CD4-positive, alpha-beta memory T cell (primary cell): ENCODE measurements at places on chromosomes 5 and 9.

- DNase-seq = no peak
Measured at GRCh38 chr9:131187957-131188356, 62.6 kb downstream of the NUP214 start.

DNA sequence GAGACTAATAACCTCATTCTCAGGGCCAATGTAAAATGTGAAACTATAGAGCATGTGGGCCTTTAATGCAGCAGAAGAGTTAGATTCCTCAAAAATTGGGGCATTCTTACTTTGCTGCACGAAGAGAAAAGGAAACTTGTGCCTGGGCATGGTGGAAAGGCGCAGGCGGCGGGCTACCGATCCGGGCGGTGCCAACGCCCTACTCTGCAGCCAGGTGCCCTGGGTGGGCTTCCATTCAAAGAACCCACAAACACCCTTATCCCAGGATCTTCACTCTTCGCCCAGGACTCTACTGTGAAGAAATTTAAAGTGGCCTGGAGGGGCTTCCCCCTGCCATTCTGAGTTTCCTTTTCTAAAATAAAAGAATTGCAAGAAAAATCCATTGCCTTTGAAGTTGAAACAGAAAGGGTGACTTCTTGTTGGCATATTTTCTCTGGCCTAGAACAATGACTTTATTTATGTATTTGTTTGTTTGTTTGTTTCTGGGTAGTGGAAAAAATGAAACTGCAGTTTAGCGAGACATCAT lies 124.9 kb downstream of the TMEM161B start:
- DNase-seq = no peak

GRCh38 chr5:1292139-1292538 lies 2.7 kb downstream of the TERT start:
- no peak for DNase-seq

DNA sequence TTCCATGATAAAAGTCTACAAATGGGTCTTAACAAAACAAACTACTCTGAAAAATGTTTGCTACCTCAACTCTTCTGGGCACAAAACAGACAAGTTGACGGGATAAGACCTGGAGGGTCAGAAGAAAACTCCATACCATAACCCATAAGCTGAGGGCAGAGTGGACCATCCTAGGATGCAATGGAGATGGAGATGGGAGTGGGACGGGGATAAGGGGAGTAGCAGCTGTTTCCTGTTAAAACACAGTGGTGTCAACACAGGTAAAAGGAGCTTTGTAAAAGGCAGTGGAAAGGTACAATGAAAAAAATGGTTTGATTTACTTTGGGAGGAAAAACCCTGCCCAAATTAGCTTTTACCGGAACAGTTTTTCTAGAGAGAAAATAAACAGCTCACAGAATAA lies 41.6 kb downstream of the CEMIP2 start:
- no peak for DNase-seq

- no peak for DNase-seq
Measured at GRCh38 chr5:167057665-167058064, 1233.8 kb upstream of the WWC1 start.

DNA sequence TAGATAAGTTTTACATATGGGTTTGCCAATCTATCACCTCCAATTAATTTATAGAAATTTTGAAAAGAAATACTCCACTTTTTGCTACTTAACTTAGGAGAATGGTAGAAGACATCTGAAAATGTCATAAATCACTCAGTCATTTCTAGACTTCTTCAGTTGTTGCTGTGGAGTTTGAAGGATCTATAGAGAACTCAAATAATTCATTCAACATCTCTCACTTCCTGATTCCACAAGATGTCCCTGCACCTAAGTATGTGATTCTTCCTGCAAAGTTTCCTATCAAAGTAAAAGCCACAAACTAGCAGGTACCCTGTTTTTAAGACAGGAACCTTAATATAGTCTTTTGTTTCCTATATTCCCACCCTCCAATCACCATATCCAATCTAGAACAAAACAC lies 297.1 kb upstream of the ATP10B start:
- DNase-seq = no peak

DNA sequence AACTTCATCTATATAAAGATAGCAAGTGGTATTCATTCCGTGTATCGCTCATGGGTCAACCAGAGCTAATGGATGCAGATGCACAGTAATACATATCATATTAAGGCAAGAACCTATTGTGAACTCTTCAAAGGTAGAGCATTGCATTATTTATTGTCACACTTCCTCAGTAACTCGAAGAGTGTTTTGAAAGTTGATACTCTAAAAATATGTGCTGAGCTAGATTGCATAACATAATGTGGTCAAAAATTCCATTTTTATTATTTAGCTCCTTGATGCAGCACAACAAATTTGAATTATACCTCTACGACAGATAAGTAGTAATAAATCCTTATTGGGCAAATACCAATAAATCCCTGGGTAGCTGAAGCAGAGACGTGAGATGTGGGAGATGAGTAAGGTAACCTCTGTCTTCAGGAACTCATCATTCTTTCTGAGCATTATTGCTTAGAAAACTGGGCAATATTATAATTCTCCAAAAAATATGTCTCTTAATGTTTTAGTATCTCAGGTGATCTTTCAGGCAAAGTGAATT lies 70.3 kb downstream of the CDH18 start:
- DNase-seq = no peak

DNA sequence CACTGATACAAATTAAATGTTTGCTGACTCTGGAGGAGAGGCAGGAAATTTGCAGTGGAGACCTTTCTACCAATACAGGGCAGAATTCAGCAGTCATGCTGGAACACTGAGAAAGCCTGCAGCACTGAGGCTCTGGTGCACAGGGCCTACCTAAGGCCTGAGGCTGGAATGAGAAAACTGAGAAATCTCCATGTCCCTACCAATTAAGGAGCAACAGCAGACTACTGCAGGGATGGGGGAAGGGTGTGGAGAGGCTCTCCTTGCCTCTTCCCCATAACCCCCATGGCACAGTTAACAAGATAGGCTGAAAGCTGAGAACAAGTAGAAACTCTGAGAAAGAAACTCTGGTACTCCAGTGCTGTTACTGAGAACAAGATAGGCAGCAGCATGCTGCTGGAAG lies 10.5 kb downstream of the FBXO4 start:
- no peak for DNase-seq

GRCh38 chr9:93505541-93506132 lies 52.3 kb upstream of the FAM120AOS start:
- DNase-seq = no peak

GRCh38 chr9:125538092-125538473 lies 168.9 kb downstream of the MAPKAP1 start:
- DNase-seq = no peak

DNA sequence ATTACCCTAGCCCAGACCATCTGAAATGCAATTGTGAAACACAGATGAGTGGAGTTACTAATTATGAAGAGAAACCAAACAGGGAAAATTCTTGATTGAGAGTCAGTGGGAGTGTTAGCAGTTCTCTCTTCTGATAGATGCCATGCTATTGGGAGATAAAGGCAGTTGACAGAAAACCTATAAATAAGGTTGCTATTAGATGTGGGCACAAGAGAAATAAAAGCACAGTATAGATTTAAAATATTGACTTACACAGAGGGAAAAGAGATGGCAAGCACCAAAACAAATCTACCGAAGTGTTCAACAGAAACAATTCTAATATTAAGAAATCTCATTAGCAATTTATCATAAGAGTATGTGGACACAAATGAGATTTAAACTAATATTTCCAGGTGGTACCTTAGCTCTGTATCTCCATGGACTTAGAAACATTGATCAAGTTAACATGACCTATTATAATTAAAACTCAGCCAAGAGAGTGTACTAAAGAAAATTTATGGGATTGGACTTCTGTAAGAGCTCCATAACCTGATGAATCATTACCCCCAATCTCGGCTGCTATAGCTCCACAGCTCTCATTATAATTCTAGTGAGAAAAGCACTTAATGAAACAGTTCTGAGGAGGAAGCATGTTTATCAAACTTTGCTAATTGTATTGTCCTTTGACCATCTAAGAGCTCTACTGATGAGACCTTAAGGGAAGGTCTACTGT lies 665.0 kb upstream of the RIOK2 start:
- DNase-seq = no peak

DNA sequence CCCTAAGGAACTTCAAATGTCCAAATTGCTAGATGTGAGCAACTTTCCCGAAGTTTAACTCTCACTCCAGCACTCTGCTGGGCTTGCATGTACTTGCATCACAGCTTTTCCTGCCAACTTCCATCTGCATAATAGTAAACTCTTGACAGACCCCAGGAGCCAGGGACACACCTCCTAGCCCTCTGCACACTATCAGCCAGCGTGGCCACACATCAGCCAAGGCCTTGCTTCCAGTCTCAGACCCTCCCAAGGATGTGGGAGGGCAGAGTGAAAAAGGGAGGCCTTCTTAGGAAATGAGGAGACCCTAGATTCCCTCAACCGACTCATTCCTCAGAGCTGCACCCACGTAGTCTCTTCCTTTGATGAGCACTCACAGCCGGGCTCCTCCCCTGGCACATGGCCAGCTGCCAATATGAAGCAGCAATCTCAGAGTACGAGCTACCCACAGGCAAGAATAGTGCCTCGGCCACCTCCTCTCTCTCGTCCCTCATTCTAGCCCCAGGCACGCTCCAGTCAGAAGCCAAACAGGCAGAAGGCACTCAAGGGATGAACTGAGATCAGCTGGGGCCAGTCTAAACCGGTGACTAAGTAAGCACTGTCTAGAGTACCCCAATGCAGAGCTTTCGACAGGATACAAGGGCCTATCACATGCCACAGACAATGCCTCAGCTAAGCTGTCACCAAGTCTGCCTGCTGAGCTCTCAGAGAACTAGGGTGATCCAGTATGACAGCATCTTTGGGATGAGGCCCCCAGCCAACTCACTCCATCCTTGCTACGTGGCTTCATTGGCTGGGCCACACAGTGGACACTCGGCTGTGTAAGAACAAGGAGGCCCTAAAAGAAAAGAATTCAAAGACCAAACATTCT lies 2.3 kb downstream of the P4HA2 start:
- no peak for DNase-seq

DNA sequence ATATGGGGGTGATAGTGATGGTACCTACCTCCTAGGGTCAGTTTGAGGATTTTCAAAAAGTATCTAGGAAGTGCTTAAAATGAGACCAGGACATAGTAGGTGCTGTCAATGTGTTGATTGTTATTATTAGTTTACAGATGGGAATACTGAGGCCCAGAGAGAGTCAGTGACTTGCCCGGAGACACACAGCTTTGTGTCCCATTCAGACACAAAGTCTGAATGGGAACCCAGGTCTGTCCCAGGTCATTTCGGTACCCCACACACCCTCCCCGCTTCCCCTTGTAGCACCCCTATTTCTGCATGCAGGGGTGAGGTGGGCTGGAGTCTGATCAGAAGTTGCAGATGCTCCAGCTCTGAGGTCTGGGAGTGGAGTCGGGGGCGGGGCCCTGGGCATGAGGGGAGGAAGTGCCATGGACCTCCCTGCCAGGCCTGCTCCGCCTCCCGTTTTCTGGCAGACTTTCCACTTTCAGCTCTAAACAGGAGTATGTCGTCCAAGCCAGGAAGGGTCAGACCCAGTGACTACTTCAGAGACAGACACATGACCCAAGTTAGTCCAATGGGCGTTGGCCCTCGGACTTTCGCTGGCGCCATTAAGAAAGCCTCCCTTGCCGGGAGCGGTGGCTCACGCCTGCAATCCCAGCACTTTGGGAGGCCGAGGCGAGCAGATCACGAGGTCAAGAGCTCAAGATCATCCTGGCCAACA lies 3.2 kb upstream of the DBN1 start:
- no peak for DNase-seq
